ENCODE measurements at places on chromosomes 3 and 15. TPM values are rescaled to one million over a fixed set of nuclear protein-coding genes. Genes with fewer than 3 reads are reported as not detected.

- DNase-seq, result no peak
Observed at GRCh38 chr3:129864519-129864918, 29.0 kb downstream of the TMCC1 start.

DNA sequence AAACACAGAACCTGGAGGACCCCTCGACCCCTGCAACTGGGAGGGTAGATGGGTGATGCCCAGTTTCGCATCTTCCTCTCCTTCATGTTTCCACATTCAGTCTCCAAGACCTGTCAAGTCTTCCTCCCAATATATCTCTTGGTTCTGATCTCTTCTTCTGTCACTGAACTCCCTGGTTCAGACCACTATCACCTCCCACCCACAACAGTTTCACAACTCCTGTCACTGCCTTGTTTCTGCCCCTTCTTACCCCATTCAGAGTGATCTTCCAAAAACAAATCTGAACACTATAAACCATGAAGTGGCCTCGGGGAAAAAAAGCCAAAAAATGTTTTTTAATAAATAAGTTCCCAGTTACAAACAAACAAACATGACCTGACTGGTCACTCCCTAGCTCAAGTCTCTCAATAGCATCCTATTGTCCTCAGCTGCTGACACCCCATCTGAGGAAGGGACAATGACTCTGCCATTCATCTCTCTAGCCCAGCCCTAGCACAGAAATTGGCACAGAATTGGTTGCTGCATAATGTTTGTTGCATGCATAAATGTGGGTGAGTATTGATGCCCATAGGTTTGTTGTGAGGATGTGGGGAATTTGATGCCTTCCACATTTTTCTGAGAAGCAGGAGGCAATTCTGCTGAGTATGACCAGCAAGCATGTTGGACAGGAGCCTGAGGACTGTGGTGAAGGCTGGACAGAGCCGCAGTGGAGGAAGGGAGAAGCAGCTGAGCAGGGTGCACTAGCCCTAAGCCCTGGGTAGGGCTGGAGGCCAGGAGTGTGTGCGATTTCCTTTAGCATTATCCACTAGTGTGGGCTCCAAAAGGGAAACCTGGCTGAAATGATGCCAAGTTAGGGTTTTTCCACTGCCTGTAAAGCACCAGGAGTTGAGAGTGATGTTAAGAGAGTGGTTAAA, 12.2 kb upstream of the XYLB start:
- no peak for DNase-seq

GRCh38 chr15:91928675-91929074, 75.2 kb downstream of the SLCO3A1 start:
- DNase-seq, result no peak

GRCh38 chr3:170632780-170633179, 46.9 kb upstream of the SLC7A14 start:
- no peak for DNase-seq

DNA sequence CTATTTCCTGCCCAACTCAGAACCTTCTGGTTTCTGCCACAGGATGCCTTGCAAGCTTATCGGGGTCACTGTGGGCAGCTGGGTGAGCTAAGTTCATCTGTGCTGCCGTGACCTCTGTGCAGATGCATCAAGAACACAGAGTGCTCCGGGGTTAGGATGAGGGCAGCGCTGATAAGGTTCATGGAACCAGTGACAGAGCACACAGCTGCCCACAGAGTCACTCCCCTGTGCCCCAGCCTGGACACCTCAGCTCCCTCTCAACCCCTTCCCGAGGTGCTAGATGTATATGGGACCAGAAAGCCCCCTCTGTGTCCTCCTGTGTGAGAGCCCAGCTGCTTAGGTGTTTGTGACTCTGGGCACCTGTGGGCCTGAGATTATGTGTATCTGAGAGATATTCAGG, 15.8 kb upstream of the ALAS1 start:
- no peak for DNase-seq

GRCh38 chr15:41806291-41807181, 21.4 kb upstream of the JMJD7 start:
- DNase-seq, result no peak

DNA sequence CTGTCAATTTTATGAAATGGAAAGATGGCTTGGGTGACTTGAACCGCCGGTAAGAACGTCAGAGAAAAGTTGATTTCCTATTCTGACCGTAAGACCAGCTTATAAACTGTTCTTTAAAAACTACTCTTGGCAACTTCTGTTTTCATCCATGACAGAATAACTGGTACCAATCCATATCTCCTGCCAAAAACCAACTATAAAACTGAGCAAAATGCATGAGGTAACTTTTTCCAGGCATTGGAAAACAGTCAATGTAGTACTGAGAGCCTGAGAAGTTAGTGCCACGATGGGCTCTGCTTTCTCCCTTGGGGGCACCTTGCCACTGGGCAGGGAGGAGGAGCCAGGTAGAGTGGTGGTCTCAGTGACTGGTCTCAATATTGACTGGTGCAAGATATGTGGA, 615.2 kb upstream of the TBL1XR1 start:
- DNase-seq, result no peak

GRCh38 chr3:106566277-106566676, 697.5 kb upstream of the CBLB start:
- no peak for DNase-seq

DNA sequence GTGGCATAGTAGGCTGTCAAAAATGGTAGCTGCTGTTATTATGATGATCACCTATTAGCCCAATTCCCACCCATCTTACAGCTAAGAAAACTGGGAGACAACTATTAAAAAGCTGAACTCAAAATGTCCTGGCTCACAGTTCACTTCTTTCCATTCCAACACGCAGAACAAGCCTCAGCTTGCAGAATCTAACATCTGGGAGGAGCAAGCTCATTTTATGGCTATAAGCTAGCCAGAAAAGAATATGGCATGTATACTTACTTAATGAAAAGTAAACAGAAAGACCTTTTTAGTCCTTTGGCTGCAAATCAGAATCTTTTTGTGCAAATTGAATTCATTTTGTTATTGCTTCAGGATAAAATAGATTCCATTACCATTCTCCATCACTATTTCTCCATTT, 34.8 kb upstream of the CFAP20DC start:
- no peak for DNase-seq

DNA sequence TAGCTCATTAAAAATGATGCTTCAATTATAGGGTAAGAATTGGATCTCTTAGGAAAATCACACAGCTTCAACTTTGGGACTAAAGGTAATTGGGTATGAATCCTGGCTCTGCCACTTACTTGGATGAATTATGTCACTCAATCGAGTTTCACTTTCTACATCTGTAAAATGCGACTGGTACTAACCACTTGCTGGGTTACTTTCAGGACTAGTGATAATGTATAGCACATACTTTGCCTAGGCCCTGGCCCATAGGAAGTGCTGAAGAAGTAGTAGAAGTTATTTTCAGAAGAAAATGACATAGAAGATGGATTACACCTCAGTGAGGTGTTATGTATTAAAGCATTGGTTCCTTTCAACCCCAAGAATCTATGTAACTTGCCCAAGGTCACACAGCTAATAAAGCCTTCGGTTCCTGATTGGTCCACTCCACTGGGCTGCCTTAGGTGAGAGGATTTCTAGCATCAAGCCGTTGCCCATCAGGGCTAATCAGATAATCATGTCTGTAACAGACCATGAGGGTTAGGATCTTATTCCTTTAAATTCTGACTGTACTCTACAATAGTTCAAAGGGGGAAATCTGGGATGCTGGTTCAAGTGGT, 29.4 kb upstream of the AP4E1 start:
- DNase-seq, result no peak

DNA sequence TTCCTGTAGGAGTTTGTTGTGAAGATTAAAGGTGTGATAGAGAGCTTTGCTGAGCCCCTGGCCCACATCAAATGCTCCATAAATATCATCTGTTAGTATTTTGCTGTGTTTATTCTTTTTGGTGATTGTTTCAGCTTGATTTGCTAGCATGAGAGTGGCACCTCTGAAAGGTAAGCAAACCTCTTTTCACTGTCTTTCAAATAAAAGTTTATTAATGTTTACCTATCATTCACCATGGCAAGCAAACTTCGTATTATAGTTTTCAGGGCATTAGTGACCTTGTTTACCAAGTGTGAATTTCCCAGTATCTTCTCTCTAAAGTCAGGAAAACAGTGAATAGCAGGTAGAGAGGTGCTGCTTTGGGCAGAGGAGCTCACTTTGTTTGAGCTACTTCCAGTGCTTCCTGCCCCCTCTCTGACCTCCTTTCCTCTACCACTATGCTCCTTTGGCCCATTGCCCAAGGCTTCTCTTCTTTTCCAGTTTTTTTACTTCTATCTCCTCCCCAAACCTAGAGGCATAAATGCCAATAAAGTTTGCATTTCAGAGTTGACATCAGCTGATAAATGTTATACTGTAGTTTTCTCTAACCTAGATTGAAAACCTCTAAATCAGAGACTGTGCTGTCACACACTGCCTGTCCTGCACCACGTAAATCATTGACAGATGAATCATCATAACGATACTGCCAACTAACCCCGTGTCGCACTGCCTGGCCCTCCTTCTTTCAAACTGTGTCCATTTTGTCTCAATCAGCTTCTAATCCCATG, 569.0 kb downstream of the TUSC7 start:
- DNase-seq, result no peak

DNA sequence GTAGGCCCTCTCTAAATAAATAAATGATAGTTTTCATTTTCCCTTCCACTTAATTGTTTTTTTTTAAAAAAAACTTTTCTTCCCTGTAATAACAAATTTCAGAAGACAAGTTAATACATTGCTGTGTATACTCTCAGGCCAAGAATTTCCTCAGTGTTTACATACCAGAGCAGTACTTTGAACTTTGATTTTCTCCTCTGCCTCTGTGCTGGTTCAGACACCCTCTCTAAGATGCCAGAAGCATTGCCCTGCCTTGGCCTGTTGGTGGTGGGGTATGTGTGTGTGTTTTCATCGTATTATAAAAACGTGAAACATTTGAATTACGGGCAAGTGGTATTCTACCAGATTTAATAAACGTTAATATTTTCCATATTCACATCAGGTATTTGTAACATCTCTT, 70.1 kb downstream of the SMAD3 start:
- DNase-seq, result no peak

GRCh38 chr15:66702787-66703539, 927 bp downstream of the SMAD6 start:
- DNase-seq, result no peak

DNA sequence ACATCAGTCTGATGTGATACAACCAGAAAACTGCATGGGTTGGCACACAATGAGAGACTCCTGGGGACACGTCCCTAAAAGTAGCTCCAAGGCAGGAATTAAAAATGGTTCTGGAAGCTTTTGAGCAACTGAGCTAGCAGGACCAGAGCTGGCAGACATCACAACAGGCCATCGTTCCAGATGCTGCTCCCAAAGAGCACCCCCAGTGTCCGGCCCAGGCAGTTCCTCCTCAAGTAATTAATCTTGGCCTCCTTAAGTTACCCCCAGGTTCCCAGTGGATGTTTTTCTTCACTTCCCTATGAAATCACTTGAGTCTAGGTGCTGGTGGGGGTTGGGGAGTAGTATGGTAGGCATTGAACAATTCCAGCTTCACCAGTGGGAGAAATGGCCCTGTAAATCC, 711.6 kb downstream of the MECOM start:
- no peak for DNase-seq

- no peak for DNase-seq
Observed at GRCh38 chr3:146680617-146681016, 75.5 kb upstream of the PLSCR5 start.

GRCh38 chr15:91538782-91539181, 314.7 kb upstream of the SLCO3A1 start:
- no peak for DNase-seq

DNA sequence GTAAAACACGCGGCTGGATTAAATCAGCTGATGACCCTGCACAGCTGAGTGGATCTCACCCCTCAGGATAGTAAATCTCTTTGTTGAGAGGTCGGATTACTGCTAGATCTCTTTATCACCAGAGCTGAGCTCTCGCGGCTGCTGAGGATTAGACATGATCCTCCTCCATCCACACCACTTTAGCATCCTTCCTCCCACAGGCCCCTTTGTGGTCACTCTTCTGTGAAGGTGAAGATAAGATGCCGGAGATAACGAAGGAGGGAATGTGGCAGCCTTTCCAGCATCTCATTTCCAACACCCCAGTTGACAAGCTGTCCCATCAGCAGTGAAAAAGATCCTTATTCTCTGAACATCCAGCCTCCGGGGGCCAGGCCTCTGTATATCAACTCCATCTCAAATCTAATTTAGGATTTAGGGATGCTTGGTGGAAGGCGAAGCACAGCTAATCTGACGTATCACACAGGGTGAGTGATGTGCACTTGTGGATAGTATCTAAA, 47.5 kb upstream of the SELENOK start:
- no peak for DNase-seq

DNA sequence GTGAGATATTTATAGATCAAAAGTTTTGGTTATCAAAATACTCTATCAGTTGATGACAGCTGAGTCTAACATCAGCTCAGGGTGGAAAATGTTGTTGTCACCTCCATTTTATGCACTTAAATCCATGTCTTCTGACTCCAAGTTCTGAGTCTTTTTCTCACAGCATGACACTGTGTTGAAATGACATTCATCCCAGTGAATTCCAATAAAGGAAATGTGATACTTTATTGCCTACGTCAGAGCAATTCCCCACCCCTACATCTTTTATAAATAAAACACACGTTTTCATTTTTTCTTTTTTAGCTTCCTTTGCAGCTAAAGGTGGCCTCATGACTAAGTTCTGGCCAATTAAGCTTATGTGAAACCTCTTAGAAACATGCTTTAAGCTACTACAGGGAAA, 10.7 kb downstream of the DRD3 start:
- DNase-seq, result no peak

- DNase-seq, result no peak
Observed at GRCh38 chr3:143307613-143308183, 188.1 kb downstream of the CHST2 start.

GRCh38 chr3:196513697-196514349, 1.3 kb downstream of the SMCO1 start:
- no peak for DNase-seq

DNA sequence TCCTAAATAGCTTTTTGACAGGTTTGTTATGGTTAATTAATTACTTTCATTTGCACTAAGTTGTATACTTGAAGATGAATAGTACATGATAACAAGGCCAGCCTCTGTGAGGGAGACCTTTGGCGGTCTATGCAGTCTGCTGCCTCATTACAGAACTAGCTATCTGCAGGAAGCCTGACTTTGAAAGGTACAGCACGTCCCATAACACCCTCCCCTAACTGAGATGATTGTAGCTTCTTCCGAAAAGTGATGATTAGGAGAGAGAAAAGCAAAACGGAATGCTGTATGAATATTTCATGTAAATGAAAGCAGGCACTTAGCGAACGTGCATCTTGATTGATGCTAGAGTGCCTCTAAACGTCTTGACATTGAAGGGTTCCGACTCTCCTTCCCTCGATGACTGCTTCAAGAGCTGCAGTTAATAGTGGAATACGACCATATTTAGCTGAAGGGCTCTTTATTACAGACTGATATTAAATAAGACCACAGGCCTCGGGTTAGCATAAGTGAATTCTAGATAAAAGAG, 116.2 kb upstream of the TMCO5A start:
- DNase-seq, result no peak

DNA sequence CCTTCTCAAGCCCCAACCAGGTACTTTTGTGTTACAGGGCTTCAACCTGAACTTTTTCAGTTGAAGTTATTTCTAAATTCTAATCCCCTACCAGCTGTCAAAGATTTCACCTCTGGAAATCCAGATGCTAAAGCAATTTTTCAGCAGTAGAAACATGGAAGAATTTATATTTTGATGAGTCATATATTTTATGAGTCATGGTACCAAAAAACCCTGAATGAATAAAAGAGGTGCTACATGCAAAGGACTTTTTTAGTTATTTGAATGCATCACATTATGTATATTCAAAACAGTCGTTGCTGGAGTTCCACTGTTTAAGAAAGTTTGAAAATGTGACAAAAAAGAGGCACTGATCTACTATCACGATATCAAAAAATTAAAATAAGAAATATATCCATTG, 96.0 kb upstream of the ZNF385D start:
- DNase-seq, result no peak

Gene STRIT1
- not detected for total RNA-seq

Gene CACNA2D2
- total RNA-seq, result 4.5 TPM
